ENCODE measurements at places on chromosomes 4 and X.

DNA sequence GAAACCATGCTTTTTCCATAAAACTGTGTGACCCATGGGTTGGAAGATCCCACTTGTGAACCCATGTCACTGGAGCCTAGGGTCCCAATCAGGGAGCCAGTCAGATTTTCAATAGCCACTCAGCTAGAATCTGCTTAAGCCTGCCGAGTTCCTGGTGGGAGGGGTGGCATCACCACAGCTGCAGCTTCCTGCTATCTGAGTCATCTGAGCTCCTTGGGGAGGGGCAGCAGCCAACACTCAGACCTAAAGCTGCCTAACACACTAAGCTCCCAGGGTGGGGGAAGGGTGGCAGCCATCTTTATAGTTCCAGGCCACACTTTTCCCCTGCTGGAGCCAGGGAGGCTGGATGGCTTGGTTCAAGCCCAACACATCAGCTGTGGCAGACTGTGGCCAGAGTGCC is 350.1 kb downstream of the C4orf33 start:
- DNase-seq, result no peak

DNA sequence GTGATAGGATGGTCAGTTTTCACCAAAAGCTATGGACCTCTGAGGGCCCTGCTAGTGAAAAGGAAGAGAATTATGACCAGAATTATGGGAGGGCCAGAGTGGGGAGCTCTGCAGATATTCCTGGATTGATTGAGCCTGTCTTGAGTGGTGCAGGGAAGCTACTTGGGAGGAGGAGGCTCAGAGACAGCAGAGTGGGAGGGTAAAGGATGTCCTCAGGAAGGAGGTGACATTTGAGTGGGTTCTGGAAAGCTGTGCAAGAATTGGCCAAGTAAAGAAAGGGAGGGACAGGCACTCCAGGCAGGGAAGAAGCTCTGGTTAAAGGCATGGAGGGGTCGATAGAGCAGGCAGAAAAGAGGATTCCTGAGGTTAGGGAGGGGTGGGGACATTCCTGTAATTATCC is 24.1 kb downstream of the RNF4 start:
- DNase-seq, result no peak

- no peak for DNase-seq
Measured at GRCh38 chr4:89868276-89868675, 26.4 kb upstream of the MMRN1 start.

DNA sequence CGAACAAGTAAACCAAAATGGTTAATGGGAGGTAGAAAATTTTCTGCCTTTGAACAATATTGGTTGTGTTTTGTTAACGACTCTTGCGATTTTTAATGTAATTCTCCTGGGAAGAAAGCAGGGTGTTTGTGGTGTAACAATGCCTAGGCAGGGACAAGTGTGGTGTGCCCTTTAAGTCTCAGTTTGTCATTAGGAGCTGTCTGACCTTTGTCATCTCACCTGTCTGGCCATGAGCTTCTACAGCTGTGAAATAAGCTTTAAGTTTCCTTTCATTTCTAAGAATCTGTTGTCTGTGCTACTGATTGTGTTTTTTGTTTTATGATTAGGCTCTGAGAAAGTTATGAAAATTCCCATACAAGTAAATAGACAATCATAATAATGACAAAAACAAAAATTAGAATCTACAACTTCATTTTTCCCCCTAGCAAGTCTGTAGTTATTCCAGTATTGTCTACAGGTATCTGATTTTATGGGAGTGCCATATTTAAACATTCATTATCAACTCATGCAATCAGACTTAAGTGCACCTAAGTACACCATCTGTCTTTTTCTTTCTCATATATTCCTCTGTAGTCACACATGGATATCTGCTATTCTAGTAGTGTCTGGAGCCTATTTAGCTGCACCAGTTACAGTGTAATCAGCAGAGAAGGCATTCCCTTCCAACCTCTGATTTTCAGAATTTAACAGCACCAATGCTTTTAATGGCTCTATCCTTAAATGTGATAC is 203.5 kb downstream of the PPARGC1A start:
- no peak for DNase-seq

DNA sequence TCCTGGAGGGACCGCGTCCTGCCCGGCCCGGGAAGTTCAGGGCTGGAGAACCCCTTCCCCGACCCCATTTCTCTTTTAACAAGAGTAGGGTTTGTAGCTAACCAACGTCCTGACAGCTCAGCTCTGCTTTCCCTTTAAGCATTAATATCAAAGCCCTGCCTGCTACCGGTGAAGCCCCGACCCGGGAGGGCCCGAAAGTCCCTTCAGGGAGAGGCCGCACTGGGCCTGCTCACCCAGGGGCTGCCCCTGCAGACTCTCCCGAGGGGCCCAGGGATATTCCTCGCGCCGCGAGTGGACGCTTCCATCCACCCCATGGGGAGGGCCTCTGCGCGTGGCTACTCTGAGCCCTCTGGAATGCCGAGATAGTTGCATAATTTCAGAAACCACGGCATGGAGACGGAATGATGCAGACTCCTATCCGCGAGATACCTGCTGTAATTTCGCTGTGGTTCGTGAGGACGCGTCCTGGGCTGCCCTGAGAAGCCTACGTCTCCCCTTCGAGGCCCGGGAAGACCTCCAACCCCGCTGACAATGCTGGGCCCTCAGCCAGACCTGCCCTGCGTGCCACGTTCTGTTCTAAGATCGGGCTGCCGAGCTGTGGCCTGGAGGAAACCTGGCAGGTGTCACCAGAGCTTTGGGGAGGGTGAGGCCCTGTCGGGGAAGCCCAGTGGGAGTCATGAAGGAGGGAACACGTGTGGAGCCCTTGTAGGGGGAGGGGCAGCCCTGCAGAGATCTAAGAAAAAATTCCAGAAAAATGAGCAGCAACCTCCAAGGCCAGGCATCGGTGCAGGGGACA is 999 bp upstream of the CTBP1 start:
- peak; percentile 48 for DNase-seq

DNA sequence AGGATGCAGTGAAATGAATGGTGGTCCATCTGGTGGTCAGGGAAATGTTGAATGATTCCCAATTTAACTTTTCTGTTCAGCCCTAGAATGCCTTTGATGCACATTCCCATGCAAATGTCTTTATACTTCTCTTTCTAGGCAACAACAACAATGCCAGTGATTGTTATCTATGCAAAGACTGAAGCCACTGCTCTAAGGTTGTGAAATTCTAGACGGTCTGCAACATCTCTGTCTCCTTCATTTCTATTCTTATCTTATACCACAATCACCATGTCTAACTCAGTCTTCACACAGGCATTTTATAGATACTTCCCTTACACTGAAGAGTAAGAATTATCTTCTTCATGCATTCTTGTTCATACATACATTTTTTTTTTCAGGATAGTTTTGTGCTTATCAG is 84.5 kb downstream of the HPGD start:
- DNase-seq, result no peak
